B cell (primary cell): ENCODE measurements at places on chromosomes 7 and 10.

GRCh38 chr7:21749378-21749777 lies 196.3 kb downstream of the CDCA7L start:
- DNase-seq = no peak

DNA sequence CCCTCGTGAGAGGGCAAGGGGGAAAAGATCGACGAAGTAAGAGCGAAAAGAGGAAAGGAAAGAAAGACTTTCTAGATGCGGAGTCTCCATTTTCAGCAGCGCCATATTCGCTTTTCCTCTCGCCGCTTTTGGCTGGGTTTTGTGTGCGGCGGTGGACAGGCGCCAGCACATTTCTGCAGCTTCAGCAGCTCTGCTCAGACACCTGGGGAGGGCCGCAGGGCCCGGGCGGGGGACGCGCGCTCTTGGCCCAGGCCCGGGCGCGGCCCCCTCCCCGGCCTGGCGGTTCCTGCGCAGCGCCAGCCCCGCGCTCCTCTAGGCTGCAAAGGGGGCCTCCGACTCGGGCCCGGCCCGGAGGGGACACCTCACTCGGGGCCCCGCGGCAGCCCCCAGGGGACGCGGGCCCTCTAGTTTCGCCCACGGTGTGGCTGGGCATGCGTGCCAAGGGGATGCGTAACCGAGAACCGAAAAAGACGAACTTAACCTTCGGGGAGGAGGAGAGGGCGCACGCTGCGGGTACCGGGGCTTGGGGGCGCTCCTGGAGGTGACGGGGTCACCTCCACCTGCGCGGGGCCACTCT lies 34.5 kb upstream of the EBLN1 start:
- peak; percentile 86 for DNase-seq

GRCh38 chr10:28496481-28496961 lies 36.4 kb upstream of the WAC start:
- no peak for DNase-seq

DNA sequence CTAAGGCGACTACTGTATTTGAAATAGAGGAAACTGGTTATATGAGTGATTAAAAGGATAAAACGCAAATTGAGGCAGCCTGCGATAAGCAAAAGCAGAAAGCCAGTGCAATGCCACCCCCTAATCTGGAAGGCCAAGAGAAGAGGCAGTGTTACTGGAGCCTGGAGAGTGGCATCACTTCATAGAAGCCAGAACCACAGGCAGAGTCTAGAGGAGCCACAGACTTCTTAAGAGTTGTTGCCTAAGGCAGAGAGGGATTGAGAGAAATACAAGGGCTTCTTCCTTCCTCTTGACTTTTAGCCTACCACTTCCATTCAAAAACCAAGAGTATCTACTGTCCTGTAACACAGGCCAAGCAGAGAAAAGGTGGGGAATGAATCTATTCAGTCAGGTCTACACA lies 94.9 kb upstream of the SKAP2 start:
- DNase-seq = no peak

DNA sequence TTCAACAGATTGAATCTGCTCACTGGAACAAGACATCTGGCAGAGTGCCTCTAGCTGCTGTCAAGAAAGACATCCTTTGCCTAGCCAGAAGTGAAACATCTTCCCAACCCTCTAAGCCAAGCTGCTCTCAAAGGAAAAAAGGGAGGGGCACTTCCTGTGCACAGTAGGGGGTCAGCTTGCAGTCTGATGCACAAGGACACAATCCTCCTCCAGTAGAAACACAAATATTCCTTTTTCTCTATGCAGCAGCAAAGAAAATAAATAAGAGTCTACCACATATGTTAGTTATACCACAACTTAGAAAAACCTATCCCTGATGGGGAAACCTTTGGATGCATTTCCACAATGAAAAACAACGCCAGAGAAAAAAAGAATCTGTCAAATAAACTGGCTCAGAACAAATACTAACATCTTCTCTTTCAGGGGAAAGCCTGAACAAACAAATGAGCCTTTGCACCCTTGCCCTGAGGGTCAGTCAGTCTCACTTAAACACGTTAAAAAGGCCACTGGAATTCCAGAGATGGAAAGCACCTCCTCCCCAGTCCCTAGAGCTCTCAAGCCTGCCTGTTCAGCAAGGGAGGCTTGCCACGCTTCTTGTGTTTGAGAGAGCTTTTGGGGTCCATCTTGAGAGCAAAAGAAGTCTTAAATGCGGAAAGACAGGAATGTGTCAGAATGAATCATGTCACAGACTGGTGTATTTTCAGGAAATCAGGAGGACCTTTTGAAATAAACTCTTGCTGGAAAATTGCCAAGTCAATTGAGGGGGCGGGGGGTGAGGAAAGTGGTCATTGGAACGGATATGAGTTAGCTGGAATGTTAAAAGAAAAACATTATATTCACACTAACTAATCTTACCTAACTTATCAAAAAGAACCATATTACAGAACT lies 7.5 kb downstream of the LAMB1 start:
- no peak for DNase-seq

DNA sequence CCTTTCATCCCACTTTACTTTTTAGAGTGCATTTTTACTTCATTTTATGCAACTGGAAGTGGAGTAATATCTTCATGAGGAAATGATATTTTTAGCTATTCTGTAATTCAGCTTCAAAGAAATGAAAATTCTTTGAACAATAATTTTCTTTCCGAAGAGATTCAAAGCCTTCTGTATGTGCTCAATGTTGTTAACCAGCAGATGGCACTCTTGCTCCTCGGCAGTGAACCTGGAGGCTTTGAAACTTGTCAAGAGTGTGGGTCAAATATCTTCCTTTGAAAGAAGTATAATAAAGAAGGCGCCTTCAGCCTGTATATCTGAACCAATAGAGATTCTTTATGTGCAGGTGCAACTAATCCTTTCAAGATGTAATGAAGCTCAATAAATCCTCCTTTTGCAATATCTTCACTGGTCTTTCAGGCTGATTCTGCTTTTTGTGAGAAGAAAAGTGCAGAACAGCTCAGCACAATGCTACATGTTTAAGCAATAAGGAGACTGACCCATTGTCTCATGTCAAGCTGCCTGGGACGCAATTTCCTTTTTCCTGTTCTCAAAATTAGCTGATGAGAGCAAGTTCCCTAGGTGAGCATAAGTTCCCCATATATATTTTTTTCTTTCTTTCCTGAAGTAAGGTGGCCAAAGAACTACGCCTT lies 258.4 kb downstream of the SEMA3A start:
- DNase-seq = peak; percentile 25

GRCh38 chr7:12635830-12636229 lies 51.6 kb upstream of the ARL4A start:
- DNase-seq = peak; percentile 58

DNA sequence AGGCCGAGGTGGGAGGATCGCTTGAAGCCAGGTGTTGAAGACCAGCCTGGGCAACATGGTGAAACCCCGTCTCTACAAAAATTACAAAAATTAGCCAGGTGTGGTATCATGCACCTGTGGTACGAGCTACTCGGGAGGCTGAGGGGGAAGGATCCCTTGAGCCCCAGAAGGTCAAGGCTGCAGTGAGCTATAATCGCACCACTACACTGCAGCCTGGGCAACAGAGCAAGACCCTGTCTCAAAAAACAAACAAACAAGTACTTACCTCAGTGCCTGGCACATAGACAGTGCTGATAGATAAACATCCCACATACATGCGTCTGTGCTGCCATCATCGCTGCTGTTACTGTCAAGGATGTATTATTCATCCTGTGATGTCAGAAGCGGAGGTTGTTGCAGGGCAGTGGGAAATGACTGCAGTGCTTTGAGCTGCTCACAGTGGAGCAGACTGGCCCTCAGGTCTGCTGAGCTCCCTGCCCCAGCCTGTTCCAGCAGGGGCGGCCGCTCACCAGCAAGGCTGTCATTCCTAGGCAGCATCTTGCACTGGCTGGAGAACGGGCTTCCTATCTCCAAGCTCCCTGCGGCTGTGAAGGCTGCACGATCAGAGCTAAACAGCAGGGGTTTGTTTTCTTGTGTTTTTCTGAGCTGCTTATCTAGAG lies 18.6 kb downstream of the FOXK1 start:
- DNase-seq = no peak

DNA sequence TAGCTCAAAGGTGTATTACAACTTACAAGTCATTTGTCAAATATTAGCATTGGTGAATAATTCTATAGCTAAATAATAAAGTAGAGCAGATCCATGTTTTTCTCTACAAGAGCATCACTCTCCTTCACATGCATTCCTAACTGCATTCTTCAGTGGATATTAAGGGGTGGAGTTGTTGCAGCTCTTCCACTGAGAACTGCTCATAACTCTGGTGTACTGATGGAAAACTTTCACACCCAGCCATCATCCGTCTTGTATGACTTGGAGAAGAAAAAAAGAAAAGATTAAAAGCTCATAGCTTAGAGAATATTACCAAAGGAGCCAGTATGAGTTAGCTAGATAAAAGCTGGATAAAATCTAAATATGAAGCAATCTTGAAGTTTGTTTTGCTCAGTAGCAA lies 10.2 kb upstream of the FAM13C start:
- DNase-seq = no peak

DNA sequence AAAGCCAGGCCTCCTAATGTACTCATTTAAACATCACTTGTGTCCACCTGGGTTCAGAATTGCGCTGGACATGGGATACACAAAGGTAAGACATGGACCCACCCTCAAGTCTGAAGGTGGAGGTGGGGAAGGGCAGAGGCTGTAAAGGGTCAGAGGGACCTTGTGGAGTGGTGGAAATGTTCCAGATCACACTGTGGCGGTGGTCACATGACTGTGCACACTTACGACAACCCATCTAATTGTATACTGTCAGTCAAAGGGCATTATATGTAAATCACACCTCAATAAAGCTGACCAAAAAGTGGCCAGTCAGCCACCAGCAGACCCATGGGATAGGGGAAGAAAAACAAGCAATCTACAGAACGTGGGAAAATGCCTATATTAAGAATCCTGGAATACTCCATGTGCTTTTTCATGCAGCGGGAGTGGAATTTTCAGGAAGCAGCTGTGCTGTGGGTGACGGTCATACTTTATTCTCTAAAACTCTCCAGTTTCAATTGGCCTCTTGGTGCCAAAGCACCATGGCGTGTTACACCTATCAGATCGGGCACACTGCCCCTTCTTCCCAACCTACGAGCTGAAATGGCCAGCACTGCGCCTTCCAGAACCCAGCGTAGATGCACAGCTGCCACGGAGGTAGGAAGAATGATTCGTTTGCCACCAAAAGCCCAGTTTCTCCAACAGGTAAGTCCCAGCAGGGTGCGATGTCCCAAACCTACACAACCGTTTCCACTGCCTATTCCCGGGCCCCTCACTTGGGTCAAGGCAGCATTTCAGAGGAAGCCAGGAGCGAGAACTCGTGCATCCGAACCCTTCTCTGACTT lies 69.8 kb downstream of the PRKAG2 start:
- DNase-seq = no peak

- no peak for DNase-seq
Measured at GRCh38 chr7:12138421-12138820, 72.7 kb upstream of the TMEM106B start.

GRCh38 chr7:123673752-123674398 lies 18.2 kb downstream of the LMOD2 start:
- no peak for DNase-seq

DNA sequence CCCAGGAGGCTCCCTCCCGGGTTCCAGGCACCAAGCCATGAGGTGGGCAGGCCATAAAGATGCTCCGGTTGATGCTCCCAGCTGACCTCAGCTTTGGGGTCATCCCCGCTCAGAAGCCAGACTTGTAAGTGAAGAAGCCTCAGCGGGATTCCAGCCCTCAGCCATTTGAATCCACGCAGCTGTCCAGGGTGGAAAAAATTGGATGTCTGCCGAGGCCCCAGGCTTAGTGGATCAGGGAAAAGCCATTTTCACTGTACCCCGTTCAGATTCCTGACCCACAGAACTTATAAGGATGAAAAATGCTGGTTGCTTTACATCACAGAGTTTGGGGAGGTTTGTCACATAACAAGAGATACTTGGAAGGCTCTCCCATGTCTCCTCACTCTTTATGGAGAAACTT lies 49.2 kb upstream of the CPN1 start:
- DNase-seq = no peak

- DNase-seq = no peak
Measured at GRCh38 chr10:9950070-9950469, 1067.6 kb upstream of the CELF2 start.

DNA sequence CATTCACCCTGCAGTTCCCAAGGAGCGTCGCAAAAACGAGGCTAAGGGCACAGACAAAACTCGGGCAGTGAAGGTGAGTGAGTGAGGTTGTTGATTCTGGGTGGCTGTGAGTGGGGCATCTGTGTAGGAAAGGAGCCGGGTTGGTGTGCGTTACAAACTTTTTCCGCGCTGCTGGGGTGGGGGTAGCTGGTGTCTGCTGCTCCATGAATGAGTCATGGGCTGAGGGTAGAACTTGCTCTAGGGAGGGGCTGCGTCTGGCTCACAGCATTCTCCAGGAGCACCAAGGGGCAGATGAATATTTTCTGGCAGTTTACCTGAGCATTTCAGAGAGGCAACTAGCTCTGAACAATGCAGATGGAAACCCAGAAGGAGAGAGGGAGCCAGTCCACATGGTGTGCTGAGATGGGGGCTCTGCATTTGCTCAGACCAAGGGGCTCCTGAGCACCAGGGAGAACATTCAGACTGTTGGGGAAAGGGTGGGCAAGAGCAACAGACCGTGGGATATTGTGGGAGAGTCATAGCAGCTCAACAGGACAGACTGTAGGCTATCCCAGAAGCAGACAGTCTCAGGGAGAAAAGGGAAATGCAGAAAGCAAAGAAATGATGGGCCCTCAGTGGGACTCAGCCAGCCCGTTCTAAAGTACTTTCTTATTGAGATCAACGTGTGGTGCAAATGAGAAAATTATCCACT lies 18.8 kb downstream of the NOBOX start:
- no peak for DNase-seq

DNA sequence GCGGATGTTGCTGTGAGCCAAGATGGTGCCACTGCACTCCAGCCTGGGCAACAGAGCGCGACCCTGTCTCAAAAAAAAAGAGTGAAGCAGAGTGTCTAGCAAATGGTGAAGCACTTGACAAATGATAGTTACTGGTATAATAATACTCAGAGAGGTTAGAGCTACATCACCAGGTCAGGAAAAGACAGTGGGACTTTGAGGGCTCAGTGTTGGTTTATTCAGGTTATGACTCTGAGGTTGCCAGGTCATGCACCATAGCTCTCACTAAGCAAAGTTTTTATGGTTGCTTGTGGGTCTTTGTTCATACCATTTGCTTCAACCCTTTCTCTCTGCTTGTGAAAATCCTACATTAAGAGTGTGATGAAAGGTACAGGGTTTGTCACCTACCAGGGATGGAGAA lies 13.6 kb downstream of the MRPS33 start:
- no peak for DNase-seq

- DNase-seq = no peak
Measured at GRCh38 chr7:26052706-26053105, 99.3 kb upstream of the NFE2L3 start.

DNA sequence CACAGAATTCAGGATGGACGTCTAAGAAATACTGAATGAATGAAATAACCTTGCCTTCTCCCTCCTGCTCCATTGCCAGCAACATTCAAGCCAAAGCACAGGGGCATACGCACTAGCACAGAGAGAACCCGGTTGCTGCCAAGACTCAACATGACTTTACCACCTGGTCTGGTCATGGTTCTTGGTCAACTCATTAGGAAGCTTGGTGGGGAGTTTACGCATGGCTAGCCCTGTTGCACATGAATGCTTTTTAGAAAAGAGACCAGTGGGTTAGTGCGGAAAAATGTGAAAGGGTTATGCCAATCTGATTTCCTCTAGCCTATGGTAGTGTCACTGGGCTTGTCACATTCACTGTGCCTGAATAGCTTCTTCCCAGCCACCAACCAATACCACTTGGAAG lies 187.6 kb upstream of the NEBL start:
- DNase-seq = no peak

GRCh38 chr7:149733924-149734790 lies 39.2 kb downstream of the ZNF467 start:
- DNase-seq = no peak
